ENCODE measurements at places on chromosomes 3 and 15.

DNA sequence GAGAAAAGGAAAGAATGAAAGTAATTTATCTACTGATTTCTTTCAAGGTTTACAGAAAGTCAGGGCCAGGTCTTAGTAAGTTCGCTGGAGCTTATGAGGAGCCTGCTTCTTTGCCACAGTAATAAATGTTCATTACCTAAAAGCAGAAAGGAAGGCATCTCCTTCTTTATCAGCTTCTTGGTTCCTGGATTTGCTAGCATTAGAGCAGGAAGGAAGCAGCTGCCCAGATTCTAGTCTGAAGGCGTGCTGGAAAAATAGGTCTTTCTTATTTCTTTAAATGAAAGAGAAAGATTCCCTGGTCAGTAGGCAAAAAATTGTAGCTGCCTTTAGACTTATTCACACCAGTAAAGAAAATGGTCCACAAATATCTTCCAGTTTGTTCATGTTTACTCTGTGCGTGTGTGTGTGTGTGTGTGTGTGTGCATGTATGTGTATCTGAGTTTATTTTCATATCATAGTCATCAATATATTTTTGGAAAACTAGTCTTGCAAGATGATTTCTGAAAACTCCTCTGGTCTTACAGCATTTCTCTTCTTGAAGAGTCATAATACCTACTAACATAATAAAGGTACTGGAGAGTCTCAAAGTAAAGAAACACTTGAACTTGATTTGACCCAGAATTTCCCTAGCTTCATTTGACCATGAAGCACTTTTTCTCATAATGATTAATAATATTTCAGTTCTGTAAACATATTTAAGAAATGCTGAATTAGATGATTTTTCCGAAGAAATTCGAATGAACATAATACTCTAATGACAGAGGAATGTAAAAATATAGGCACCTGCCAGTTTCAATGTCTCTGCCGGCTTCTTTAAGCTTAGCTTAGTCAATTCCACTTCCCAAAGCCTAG is 255.3 kb upstream of the ZPLD1 start:
- DNase-seq, result no peak

- no peak for DNase-seq
Measured at GRCh38 chr15:39887211-39887610, 32.9 kb downstream of the GPR176 start.

GRCh38 chr3:180871901-180872300 is 40.6 kb upstream of the FXR1 start:
- no peak for DNase-seq

DNA sequence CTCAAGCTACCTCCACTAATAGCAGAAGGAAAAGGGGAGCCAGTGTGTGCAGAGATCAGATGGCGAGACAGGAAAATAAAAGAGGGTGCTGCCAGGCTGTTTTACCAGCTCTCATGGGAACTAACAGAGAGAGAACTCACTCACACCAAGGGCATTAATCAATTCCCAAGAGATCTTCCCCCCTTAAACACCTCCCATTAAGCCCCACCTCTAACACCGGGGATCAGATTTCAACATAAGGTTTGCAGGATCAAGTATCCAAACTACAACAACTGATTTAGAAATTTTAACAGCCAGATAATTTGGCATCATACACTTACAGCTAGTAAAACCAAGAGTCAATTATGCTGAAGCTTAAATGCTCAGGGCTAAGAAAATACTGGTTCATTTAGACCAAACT is 18.9 kb downstream of the CD200 start:
- DNase-seq, result no peak

DNA sequence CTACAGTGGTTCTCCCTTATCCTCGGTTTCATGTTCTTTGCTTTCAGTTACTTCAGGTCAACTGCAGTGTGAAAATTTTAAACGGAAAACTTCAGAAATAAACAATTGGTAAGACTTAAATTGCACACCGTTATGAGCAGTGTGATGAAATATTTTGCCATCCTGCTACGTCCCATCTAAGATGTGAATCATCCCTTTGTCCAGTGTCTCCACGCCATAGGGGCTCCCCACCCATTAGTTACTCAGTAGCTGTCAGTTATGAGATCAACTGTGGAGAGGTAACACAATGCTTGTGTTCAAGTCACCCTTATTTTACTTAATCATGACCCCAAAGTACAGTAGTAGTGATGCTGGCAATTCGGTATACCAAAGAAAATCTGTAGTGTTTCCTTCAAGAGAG is 47.4 kb downstream of the TJP1 start:
- no peak for DNase-seq

- no peak for DNase-seq
Measured at GRCh38 chr3:182508919-182509711, 284.2 kb upstream of the ATP11B start.

- DNase-seq, result no peak
Measured at GRCh38 chr3:115071166-115071565, 75.9 kb downstream of the ZBTB20 start.

DNA sequence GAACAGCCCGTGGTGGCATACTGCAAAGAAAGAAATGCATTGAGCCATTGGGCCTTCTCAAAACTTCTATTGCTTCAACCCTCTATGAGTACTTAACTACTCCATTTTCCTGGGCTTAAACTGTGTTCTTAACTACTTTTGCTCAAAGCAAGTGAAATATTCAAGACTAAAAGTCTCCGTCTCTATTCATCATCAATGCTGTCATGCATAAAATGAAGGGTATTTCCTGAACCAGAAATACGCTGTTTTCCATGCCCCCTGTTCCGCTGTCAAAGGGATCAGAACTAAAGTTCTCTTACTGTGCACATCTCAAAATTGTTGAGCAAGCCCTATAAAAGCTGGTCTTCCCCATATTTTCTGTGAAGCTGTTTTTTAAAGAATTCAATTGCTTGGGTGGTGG is 20.3 kb downstream of the SIAH2 start:
- DNase-seq, result no peak

DNA sequence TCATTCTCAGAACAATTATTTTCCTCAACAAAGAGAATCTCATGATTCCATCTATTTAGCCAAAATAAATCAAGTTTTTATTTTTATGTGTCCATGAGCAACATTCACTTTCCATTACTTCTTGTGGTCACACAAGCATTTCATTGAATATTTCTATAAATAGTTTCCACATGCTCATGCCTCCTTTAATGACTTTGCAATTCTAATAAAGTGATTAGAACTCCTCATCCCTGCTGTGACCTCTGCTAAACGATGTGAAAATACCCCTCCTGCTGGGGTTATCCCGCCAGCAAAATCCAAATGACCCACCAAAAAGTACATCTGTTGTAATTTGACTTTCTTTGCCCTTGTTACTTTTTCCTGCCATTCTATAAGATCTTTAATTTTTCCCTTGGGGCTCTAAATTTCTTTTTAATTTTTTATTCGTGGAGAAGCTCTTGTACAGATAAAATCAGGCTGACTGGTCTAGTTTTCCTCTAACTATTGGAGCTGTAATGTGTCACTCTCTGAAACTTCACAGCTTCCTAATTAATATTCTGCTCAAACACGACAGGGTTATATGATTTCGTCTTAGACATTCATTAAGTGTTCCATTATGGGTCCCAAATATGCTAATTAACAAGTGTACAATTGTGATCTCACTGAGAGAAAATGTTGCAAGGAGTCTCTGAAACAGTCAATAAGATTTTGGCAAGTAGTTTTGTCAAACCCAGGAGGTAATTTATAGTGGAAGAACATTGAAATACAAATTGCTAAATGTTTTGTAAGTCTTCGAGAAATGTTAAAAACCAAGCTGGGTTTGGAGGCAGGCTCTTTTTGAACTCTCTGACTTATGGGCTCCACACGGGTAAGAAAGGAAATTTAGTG is 533.1 kb upstream of the NAALADL2 start:
- DNase-seq, result no peak

DNA sequence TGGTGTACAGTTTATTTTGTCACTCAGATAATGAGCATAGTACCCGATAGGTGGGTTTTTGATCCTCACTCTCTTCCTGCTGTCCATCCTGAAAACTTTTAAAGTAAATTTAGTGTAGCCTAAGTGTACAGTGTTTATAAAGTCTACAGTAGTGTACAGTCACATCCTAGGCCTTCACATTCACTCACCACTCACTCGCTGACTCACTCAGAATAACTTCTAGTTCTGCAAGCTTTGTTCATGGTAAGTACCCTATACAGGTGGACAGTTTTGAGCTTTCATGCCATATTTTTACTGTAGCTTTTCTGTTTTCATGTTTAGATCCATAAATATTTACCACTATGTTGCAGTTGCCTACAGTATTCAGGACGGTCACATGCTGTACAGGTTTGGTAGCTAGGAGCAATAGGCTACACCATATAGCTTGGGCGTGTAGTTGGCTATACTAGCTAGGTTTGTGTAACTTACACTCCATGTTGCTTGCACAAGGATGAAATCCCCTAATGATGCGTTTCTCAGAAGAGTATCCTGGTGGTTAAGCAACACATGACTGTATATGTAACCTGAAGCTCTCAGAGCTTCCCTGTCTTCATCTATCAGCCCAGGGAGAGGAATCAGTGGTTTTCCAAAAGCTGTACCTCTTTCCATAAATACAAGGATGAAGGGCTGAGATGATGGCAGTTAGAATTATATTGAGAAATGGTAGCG is 87.6 kb upstream of the SLC25A26 start:
- DNase-seq, result no peak

- DNase-seq, result no peak
Measured at GRCh38 chr15:84824260-84825007, 7.3 kb downstream of the ALPK3 start.

GRCh38 chr3:63192248-63192647 is 85.9 kb upstream of the SYNPR start:
- DNase-seq, result no peak

GRCh38 chr3:20673866-20674265 is 487.9 kb upstream of the SGO1 start:
- DNase-seq, result no peak

GRCh38 chr15:78927077-78927790 is 17.6 kb downstream of the CTSH start:
- no peak for DNase-seq

DNA sequence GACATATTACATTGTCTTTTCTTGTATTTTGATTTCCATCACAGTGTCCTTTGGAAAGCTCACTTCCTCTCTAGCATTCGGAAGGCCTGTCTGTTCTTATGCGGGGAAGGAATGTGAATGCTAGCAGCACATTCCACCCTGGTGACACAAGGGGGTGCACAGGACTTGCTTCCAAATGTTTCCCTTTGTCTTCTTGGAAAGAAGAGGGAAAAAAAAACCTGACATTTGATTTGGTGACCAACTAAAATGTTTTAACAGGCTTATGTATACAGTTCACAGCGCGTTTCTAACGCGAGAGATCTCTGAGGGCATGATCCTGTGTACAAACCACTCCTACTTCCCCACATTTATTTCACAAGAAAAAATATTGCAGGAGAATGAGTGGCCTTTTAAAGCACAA is 107.6 kb upstream of the FXR1 start:
- DNase-seq, result no peak

DNA sequence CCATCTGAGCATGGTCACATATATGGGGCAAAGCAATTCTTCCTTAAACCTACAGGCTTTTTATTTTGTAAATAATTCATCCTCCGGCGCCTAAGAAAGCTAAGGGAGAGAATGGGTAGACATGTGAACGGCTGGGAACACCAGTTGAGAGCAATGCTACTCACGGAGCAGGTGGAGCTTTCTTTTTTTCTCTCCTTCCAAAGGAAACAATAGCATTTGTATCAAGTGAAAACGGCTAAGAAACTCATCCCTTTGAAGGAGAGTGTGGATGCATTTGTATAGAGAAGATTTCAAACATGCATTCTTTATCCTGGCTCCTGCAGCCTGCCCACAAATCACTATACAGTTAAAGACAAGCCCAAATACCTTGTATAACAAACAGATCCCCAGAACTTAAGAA is 637.8 kb downstream of the MAGI1 start:
- DNase-seq, result no peak

DNA sequence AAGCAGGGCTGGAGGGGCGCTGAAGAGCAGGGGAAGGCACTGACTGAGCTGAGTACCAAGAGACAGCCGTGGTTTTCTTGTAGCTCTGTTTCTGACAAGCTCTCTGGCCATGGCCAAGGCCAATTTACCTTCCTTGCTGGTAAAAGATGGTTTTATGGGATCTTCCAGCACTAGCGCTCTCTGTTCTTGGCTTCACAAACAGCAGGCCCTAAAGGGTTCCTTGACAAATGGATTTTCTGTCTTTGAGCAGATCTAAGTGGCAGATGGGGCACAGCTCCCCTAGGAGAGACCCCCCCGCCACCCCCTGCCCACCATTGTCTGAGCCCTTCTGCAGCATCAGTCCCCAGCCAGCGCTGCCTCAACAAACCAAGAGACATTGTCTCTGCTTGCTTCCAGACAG is 66.6 kb downstream of the GAP43 start:
- no peak for DNase-seq

DNA sequence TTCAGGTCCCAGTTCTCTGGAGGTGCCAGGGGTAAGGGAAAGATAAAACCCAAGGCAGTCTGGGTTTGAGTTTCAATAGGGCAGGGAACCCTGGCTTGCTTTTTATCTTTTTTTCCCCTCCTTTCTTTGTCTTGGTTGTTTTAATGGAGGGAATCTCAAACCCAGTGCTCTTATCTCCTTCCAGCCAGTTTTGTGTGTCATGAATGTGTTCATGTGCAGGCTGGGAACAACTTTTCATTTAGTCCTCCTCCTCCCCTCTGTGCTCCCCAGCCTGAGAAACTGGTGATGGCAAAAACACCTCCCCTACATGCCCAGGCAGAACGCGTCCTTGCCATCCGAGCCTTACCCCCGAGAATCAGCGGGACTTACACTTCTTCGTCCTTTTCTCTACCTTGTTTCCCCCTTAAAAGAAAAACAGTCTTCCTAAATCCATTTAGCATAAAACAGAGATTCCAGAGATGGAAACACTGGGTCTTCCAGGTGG is 10.9 kb downstream of the SEMA3G start:
- DNase-seq, result no peak

DNA sequence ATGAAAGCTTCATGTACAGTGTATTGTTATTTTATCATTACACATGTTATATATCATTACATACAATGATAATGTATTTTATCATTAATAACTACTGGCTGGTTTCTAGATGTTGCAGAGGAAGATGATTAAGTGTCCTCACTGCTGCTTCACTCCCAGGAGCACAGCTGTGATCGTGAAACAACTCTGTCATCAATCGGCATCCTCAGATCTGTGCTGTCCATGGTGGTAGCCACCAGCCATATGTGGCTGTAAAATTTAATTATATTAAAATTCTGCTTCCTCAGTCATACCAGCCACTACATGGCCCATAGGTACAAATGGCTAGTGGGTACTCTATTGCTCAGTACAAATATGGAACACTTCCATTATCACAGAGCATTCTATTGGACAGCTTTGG is 379.4 kb upstream of the CFAP20DC start:
- DNase-seq, result no peak

DNA sequence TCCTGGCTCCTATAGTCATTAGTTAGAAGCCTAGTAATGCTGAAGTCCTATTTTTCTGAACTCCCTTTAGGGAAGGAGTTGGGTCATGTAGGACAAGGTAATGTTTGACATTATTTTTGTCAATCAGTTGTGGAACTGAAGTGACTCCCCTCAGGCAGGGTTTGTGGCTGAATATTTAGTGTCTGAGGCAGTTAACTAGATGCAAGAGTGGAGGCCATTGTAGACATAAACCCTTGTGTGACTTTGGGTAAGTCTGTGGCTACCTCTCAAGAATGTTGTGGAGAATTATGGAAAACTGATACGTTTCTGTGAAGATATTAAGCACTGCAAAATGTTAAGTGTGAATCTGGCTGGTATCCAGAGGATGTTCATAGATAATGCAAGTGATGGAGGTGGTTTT is 125.2 kb upstream of the PHLDB2 start:
- DNase-seq, result no peak

- DNase-seq, result no peak
Measured at GRCh38 chr15:60814062-60814461, 335.1 kb upstream of the ICE2 start.

- no peak for DNase-seq
Measured at GRCh38 chr3:67923796-67924195, 269.4 kb upstream of the SUCLG2 start.
